ENCODE measurements at places on chromosomes 1 and 21. TPM values are rescaled to one million over a fixed set of nuclear protein-coding genes. Genes with fewer than 3 reads are reported as not detected.

- DNase-seq = no peak
Observed at GRCh38 chr1:196114193-196114592, 494.0 kb downstream of the KCNT2 start.

- DNase-seq = no peak
Observed at GRCh38 chr1:47669081-47669585, 231.3 kb downstream of the FOXD2 start.

- no peak for DNase-seq
Observed at GRCh38 chr1:17437260-17437579, 2.3 kb downstream of the RCC2 start.

GRCh38 chr1:237791592-237791991 is 99.1 kb downstream of the ZP4 start:
- DNase-seq = no peak

- DNase-seq = no peak
Observed at GRCh38 chr1:39044762-39045161, 18.6 kb downstream of the NDUFS5 start.

GRCh38 chr1:74517599-74518051 is 5.2 kb upstream of the LRRC53 start:
- no peak for DNase-seq

DNA sequence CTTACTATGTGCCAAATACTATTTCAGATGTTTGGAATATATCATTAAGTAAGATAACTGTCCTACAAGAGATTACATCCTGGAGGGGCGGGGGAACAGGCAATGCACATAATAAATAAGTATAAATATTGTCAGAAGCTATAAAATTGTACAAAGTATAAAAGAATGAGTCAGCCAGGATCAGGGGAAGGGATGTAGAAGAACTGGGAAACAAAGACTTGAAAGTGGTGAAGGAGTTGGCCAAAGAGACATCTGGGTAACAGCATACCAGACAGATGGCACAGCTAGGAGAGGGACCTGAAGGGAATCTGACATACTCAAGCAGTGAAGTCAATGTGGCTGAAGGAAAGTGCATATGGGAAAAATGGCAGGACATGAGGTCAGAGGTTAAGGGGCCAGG is 53.9 kb downstream of the CYYR1 start:
- no peak for DNase-seq

- no peak for DNase-seq
Observed at GRCh38 chr1:185292237-185292636, 24.8 kb downstream of the IVNS1ABP start.

The SNX7 gene
- total RNA-seq = 163 TPM

The LYPD8 gene
- total RNA-seq = not detected

The IL12RB2 gene
- total RNA-seq = 12.2 TPM

The LRRC71 gene
- 0.16 TPM for total RNA-seq

The FAM163A gene
- under 0.01 TPM for total RNA-seq

The KPNA6 gene
- 25.3 TPM for total RNA-seq

The GFI1 gene
- total RNA-seq = not detected

The OR2L2 gene
- 1.4 TPM for total RNA-seq
